Ureter (tissue), 1 donor: ENCODE measurements at places on chromosomes 5 and 9. TPM values are rescaled to one million over a fixed set of nuclear protein-coding genes. Genes with fewer than 3 reads are reported as not detected.

- DNase-seq, result no peak
Observed at GRCh38 chr5:174516741-174517140, 207.6 kb upstream of the MSX2 start.

DNA sequence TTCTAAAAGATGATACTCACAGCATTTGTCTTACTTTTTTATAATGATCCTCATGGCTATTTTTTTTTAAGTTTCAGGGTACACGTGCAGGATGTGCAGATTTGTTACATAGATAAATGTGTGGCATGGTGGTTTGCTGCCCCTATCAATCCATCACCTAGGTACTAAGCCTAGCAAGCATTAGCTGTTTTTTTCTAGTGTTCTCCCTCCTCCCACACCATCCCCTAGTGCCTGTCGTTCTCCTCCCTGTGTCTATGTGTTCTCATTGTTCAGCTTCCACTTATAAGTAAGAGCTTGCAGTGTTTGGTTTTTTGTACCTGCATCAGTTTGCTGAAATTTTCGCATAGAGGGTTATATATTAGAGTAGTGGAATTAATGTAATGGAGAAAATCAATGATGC is 189.1 kb upstream of the CDH12 start:
- DNase-seq, result no peak

GRCh38 chr5:81994679-81995078 is 22.9 kb downstream of the ATG10 start:
- no peak for DNase-seq

DNA sequence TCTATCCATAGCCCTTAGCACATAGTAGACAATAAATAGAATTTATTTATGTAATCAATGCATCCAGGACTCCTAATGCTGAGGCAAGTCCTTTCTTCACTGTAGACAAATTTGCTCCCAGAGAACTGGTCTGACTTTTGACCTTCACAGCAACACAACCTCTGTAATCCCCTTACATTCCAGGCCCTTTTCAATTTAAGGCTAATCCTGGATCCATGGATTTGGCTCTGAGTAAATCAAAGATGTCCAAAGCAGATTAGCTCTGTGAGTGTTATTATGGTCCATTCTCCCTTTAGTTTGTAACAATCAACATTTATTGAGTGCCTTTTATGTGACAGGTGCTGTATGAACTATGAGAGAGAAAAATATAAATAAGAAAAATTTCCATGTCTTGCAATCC is 27.4 kb upstream of the TMC1 start:
- DNase-seq, result no peak

GRCh38 chr5:126636956-126637355 is 36.2 kb downstream of the PHAX start:
- DNase-seq, result no peak

DNA sequence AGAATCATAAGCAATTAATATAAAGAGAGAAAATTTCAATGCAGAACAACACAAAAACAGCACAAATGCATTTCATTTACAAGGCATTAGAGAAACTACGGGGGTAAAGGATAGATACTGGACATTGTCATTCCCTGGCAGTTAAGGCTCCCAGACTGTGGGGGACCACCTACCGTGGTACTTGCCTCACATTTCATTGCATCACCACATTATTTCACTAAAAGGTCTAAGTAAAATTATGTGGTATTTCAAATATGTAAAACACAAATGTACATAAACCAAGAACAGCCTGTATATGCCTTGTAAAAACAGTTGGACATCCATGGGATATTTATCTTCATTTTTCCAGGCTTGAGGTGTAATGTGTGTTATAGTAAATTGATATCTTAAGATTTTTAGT is 571.2 kb upstream of the ZNF462 start:
- no peak for DNase-seq

- DNase-seq, result no peak
Observed at GRCh38 chr9:23743036-23743435, 83.0 kb downstream of the ELAVL2 start.

Gene SHOC1
- total RNA-seq, result 0.16 TPM

DNA sequence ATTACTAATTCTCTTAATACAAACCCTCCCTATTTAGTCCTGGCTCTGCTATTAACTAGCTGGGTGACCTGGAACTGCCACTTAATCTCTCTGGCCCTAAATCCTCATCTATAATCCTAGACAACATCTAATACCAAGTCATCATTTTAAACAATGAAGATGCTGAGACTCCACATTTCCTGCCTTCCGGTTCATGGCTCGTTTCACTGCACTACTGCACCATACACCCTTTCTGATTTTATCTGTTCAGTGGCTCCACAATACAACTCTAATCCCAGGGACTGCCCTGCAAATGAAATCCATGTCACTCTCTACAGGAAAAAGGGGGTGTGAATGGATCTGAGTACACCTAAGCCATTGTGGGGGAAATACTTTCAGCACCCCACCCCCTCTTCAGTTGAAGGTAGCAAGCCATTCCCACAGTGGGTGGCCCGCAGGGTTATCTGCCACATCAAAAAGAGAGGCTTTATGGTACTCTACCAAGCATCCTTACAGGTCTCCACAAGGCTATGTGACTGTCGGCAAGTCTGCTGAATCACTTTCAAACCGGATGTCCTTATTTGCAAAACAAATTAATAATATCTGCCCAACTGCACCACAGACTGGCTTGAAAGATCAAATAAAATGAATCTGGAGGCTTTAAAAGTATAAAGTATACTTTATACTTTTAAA is 89.5 kb downstream of the EPB41L4A start:
- no peak for DNase-seq

Gene SLC36A3
- total RNA-seq, result not detected
